Activated T-cell treated with anti-CD3 and anti-CD28 coated beads, Interleukin-2, amount 50 U/mL, for 72 hours (primary cell): ENCODE measurements at places on chromosomes 12 and 14. TPM values are rescaled to one million over a fixed set of nuclear protein-coding genes. Genes with fewer than 3 reads are reported as not detected.

DNA sequence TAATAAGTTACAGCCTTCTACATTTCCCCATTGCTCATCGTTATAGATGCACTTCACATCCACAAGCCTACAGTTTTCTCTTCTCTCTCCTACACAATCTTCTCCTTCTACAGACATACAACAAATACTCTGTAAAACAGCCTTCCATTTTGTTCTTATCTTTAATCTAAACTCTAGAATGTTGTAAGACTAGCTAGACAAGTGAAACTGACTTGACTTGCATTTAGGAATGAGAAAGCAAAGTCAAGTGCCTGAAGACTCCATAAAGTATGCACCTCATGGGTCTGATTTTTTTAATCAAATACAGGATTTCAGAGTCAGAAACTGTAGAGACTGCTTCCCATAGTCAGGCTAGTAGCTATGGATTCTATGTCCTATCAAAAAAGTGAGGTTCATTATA, 190.3 kb downstream of the KLHL28 start:
- DNase-seq = no peak

GRCh38 chr12:111937429-111937828, 75.5 kb downstream of the TMEM116 start:
- DNase-seq = no peak

DNA sequence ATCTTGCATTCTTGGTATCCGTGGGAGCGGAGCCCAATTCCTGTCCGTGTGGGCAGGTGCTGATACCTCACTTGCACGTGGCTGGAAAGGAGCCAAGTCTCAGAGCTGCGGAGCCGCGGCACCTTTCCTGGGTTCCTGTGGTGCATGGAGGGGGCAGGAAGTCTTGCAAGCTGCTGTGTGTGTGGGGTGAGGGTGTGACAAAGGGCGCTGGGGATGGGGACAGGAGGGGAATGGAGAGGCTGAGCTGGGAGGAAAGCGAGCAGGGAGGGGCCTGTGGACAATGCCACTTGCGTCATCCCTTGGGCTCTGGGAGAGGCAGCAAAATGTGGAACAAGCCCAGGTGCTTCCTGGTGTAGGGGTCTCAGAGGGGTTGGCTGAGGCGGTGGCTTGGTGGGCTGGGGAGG, 86.7 kb downstream of the CALM1 start:
- DNase-seq = peak; percentile 5

DNA sequence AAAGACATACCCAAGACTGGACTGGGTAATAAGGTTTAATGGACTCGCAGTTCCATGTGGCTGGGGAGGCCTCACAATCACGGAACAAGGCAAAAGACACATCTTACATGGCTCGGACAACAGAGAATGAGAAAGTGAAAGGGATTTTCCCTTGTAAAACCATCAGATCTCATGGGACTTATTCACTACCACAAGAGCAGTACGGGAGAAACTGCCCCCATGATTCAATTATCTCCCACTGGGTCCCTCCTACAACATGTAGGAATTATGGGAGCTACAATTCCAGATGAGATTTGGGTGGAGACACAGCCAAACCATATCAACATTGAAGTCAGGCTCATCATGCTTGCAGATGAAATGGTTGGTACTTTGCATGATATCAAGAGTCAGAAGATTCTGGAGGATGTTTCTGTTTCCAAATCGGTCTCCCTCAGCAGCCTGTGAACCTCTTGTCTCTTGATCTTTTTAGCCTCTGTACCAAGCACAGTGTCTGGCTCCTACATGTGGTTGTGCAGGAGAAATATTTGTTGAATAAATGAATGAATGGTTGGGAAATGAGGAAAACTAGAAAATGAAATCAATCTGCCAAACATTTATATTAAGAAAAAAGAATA, 98.6 kb downstream of the VRK1 start:
- no peak for DNase-seq

DNA sequence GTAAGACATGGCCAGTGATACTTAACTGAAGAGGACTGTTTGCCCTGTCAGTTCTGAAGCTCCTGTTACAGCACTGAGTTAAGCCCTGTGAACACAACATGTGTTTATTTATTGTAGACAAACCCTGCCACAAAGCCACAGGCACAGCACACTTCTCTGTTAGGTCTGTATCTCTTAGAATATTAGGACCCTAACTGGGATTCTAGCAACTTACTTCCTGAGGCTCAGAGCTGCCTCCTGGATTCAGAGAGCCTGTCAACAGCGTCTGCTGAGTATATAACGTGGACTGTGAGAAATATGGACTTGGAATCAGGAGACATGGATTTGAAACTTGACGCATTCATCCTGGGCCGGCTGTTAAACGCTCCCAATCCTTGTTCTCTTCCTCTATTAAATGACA, 135.0 kb upstream of the HIF1A start:
- no peak for DNase-seq

DNA sequence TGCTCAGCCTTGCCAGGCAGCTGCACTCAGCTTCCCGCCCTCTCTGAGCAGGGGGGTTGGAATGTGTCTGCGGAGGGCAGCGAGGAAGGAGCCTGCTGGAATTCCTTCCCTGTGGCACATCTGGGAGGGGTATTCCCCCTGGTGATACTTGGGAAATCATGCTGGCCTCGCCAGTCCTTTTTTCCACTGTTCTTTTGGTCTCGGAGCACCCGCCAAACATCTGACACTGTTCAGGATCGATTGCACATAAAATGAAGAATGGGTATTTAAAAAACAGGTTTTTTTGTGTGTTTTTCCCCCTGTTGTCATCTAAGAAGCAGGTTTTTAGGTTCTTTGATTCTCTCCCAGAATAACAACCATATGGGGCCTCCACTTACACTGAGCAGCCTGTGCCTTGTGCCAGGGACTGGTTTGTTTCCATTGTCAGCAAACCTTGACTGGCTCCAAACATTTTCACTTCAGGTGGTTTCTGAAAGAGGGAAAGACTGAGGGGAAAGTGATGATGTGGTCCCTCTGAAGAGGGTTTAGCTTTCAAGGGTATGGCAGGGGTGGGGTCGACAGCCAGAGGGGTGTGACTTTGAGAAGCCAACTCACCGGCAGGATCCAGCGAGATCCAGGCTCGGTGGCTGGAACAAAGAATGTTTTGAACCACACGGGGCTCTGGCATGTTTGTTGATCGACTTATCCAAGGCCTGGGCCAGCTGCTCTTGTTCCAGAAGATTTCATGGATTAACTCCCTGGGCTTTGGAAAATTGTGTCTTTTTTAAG, 215.1 kb downstream of the CACNA1C start:
- DNase-seq = no peak

DNA sequence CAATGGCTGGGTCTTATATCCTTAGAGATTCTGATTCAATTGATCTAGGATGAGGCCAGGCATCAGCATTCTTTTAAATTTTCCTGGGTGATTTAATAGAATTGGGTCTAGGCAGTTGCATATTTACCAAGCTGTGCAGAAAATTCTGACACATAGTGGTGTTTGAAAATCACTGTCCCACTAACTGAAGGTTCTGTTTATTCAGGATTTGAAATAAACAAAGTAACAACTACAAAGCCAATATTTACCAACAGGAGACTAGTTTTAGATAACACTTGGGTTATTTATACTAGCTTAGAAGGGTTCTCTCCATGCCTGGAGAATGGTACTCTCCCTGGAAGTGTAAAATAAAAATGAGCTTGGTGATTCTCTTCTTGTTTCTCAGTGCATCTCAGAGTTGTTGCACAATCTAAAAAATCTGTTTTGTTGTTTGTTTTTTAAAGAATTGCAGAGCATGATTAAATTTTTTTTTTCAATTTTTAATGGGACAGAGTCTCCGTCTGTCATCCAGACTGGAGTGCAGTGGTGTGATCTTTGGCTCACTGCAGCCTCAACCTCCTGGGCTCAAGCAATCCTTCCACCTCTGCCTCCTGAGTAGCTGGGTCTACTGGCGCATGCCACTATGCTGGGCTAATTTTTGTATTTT, 16.9 kb downstream of the BEST3 start:
- no peak for DNase-seq

DNA sequence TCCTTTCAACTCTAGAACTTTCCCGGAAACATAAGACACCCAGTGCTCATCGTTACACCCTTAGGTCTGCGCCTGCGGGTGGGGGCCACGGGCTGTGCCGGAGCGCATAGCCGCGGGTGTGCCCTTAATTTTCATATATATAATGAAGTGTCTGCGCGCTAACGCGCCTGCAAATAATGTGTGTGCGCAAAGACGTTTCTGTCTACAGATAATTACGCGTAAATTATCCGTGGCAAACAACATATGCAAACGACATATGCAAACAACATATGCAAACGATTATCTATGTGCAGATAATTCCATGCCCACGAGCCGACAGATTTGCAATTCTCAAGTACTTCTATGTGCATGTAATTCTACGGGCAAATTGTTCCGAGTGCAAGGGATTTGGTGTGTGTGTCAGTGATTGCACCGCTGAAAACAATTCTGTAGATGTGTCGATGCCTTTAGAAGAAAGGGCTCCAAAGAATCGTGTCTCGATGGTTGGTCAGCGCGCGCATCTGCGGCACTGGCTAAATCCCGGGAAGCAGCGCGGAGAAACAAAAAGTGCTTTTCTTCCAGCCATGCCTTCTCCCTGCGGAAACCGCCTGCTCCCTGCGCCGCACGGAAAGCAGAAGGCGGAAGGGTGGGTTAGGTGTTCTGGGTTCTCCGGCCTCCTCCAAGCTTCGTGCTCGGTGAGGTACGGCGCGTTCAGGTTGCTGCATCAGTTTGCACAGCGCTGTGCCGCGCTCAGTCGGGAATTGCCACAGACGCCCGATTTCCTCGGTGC, 34.5 kb upstream of the TBX5 start:
- DNase-seq = no peak

DNA sequence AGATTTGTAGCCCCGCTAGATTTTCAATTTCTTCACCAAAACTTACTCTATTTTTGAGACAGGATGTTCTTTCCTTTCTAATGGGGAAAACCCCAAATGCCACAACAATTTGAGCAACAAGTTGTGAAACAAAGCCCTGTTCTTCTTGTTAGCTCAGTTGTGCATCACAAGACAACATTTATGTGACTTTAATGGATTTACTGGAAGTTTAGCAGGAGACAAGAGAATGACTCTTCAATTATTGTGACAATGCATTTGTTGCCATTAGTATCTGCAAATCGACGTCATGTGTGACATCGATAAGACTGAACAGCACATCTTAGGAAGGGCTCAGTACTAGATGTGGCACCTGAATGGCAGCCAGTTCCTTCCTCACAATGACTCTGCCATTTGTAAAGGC, 1028.9 kb upstream of the TMEM132C start:
- no peak for DNase-seq

GRCh38 chr12:32589165-32589865, 89.8 kb upstream of the DNM1L start:
- peak; percentile 6 for DNase-seq

FOXA1 gene
- total RNA-seq = 0.17 TPM

COL2A1 gene
- 0.14 TPM for total RNA-seq

LRR1 gene
- 44.1 TPM for total RNA-seq

ABCC9 gene
- 0.19 TPM for total RNA-seq

MLF2 gene
- total RNA-seq = 122 TPM

GPX2 gene
- total RNA-seq = not detected
